ENCODE measurements at places on chromosomes 11 and 22.

GRCh38 chr11:126538071-126538470 is 182.6 kb downstream of the ST3GAL4 start:
- no peak for DNase-seq

DNA sequence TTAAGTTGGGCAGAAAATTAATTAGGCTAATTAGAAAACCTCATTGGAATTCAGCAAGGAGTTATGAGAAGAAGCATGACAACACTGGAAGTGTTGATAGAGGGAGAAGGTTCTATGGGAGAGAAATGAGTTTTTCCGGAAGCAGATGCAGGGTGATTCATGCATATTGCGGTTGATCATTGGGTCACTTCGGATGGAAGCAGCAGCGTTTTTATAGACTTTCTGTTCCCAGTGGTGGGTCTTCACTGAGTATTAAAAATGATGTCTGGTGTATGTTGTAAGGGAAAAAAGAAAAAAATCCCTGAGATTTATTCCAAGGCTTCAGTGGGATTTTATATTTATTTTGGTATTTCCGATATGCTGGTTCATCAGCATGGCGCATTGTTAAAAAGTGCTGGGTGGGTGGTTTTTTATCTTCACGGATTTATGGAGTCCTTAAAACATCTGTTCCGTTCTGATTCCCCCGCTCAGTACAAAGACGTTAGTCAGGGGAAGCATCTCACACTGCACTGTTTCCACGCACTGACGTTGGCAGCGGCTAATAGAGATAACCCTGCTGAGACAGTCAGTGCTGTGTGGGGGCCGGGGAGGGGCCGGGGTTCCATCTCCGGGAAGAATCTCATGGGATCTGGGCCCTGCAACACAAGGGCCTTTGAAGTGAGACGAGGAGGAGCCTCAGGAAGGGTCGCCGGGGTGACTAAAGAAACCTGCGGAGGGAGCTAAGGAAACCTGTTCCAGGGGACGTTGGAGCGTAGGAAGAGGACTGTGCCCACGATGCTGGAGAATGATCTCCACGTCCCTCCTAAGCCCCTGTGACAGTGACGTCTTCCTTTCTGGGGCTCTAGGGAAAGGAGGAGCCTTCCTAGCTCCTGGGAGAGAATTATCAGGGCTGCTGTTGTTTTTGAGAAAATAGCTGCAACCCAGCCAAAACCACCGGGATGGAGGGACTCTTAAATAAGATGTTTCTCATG is 390.0 kb downstream of the NTM start:
- DNase-seq, result no peak

GRCh38 chr11:105670811-105671210 is 60.9 kb downstream of the GRIA4 start:
- no peak for DNase-seq

DNA sequence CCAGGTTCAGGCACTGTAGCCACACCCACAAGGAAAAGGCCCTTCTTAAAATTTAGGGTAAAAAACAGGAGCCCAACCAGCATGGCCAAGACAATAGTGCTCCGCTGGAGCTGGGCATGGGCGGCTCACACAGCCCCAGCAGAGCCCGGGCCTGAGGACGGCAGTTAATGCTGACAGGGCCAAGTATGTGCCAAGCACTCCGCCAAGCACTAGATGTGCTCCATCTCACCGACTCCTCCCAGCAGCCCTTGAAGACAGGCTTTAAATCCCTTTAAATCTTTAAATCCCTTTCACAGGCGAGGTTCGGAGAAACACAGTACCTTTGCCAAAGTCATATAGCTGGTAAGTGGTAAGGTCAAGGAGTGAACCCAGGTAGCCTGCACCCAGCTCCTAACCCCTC is 4.8 kb downstream of the ARFGAP2 start:
- DNase-seq, result no peak

GRCh38 chr22:19890502-19891316 is 36.0 kb upstream of the GNB1L start:
- DNase-seq, result no peak

GRCh38 chr11:2451916-2452315 is 7.1 kb downstream of the KCNQ1 start:
- DNase-seq, result no peak

GRCh38 chr11:119668676-119669075 is 60.3 kb downstream of the NECTIN1 start:
- no peak for DNase-seq

GRCh38 chr11:111515591-111515990 is 1.0 kb downstream of the HOATZ start:
- no peak for DNase-seq

GRCh38 chr11:32433101-32433913 is 2.0 kb downstream of the WT1 start:
- no peak for DNase-seq

DNA sequence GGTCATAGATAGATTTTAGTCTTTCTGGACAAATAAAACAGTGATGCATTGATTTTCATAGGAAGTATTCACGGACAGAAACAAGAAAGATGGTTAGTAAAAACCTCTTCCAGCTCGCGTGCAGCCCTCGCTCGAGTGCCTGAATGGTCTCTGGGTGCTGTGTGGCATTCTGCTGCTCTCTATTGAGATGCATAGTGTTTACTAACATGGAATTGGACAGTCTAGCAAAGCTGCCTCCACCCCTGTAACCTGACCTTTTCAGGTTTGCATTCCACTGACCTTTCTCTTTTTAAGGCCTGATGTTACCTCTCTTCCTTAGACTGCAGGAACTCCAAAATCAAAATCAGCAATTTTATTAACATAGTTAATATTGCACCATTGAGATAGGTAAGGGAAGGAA is 643.4 kb downstream of the JRKL start:
- DNase-seq, result no peak

GRCh38 chr22:29145321-29146072 is 60.2 kb upstream of the EMID1 start:
- DNase-seq, result no peak

GRCh38 chr11:11531131-11531908 is 90.5 kb downstream of the GALNT18 start:
- DNase-seq, result no peak

GRCh38 chr11:113270080-113270479 is 44.3 kb upstream of the TTC12 start:
- no peak for DNase-seq

GRCh38 chr11:16936643-16937042 is 77.6 kb downstream of the PLEKHA7 start:
- DNase-seq, result no peak

GRCh38 chr22:38401336-38402084 is 53.5 kb downstream of the KCNJ4 start:
- no peak for DNase-seq

GRCh38 chr11:57484141-57484710 is 23.9 kb downstream of the RTN4RL2 start:
- no peak for DNase-seq

DNA sequence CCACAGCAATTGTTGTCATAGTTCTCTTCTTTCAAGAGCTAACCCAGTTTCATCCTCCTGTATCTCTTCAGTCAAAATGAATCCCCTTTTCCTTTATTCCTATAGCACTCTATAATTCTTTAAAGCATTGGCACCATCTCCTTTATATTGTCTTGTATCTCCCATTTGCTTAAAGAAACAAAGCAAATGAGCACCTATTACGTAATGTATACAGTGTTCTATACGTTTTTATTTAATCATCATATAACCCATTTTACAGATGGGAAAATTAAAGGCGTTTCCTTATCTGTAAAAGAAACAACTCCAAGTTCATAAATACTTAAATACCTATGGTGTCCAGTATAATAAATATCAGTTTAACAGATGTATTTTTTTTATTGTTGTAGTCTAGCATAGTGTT is 6.4 kb upstream of the REXO2 start:
- DNase-seq, result no peak

DNA sequence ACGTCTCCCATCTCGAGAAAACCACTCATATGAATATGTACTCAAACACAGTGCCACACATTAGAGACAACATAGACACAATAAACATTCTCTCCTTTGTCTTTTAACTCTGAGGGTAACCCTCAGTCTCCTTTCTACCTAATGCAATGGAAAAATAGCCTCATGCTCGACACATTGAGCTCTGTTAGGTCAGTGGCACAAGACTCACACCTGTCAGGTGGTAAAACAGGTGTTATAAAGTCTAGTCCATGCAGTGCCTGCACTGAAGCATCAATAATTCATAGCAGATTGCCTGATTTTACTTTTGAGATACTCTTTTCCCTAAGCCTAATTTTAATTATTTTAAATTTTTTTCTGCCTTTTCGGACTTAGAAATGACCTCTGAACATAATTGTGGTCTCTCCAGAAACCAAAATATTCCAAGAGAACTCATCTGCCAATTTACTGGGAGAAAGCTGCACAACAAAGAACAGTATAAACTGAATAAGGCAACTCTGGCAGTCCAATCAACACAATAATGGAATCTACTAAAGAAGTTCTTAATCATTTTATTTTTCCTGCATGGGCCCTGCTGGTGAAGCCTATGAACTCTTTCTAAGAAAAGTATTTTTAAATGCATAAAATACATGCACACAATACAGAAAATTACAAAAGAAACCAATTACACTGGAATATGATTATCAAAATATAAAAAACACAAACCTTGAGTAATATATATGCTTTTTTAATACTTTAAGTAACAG is 9.9 kb downstream of the RDX start:
- DNase-seq, result no peak
